ENCODE measurements at places on chromosomes 2 and 18.

GRCh38 chr18:57772387-57772799, 30.7 kb downstream of the ATP8B1 start:
- no peak for DNase-seq

- DNase-seq, result no peak
Observed at GRCh38 chr2:222796413-222797103, 64.3 kb upstream of the ACSL3 start.

- no peak for DNase-seq
Observed at GRCh38 chr2:49426996-49427395, 272.7 kb upstream of the FSHR start.

- no peak for DNase-seq
Observed at GRCh38 chr2:160415991-160416390, 77.6 kb downstream of the RBMS1 start.

GRCh38 chr2:113173542-113174375, at the start of gene PSD4:
Gene PSD4 (plus strand): TSS chr2:113173971. CDS start chr2:113182457, 8,486 bp downstream.
- no peak for DNase-seq

DNA sequence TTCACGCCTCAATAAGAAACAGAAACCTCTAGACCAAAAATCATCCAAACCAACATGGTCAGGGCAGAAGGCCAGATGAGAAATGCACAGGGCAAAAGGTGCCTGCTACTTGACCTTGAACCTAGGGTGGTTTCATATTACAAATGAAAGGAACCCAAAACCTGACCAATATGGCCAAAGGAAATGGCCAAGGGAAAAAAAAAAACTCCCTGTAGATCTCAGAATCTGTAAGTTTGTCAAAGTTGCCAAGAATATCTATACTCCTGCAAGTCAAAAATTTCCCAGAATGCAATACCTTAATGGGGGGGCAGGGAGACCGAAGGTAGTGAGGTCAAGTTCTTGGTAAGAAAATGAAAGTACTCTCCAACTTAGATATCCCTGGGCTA, 47.2 kb downstream of the HIBCH start:
- no peak for DNase-seq

- DNase-seq, result no peak
Observed at GRCh38 chr18:79260510-79260909, 135.2 kb upstream of the NFATC1 start.

GRCh38 chr2:162267996-162268395, 24.8 kb upstream of the FAP start:
- no peak for DNase-seq

- no peak for DNase-seq
Observed at GRCh38 chr18:70337139-70337972, 48.5 kb downstream of the SOCS6 start.

- no peak for DNase-seq
Observed at GRCh38 chr2:171883275-171883893, 10.7 kb downstream of the SLC25A12 start.

GRCh38 chr2:112916145-112916571, 5.2 kb downstream of the IL37 start:
- DNase-seq, result no peak

GRCh38 chr18:39870591-39870990, 2084.4 kb upstream of the PIK3C3 start:
- DNase-seq, result no peak

GRCh38 chr2:10072656-10073480, 7.3 kb downstream of the CYS1 start:
- peak; percentile 73 for DNase-seq

DNA sequence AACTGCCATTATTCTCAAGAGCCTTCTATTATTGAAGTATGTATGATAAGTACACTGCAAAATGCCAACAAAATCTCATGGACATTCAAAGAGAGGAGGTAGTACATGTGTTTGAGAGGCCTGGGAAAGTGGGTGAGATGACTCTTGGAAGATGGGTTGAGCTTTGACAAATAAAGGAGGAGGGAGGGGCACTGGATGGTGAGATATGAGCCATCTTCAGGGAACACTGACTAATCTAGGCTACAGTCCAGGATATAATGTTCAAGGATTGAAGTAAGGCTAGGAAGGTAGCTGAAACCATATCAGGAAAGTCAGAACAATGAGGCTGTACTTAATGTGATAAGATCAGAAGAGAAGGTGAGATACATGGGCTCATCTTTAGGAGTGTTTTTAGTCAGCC, 559.7 kb downstream of the ZEB2 start:
- DNase-seq, result no peak

DNA sequence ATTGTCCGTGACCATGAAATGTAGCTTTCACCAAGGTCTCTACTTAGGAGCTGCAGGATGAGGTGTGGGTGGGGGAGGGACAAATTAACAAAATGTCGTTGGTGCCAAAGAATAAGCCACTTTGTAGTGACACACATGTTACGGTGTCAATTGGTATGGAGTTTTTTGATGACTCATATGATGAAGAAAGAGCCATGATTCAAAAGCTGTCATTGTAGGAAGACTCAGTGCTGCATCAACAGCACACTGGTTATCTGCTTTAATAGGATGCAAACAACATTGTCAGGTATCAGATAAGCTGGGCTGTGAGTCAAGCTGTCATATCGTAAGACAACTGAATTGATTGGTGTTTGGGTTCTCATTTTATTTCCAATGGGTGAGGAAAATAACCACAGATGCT, 36.6 kb upstream of the BOD1L2 start:
- no peak for DNase-seq

DNA sequence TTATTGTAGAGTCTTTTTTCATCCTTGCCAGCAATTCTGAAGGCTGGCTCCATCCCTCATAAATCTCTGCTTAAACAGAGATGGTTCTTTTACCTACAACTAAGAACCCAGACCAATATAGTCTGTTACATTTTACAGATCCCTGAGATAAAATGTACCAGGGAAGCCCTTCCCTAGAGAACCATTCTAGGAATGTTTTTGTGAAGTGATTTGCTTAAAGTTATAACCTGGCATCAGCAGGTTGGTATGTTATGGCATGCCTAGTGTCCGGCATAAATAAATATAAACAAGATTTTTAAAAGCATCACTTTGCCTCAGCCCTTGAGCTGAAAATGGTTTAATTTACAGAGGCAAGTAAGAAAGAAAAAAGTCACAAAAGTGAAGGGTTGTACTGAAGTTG, 18.5 kb upstream of the NPAS2 start:
- DNase-seq, result no peak

Measured in progenitor cell of endocrine pancreas (in vitro differentiated cells).